Prostate gland (tissue), 2 donors: ENCODE measurements at places on chromosomes 4 and X. TPM values are rescaled to one million over a fixed set of nuclear protein-coding genes. Genes with fewer than 3 reads are reported as not detected.

DNA sequence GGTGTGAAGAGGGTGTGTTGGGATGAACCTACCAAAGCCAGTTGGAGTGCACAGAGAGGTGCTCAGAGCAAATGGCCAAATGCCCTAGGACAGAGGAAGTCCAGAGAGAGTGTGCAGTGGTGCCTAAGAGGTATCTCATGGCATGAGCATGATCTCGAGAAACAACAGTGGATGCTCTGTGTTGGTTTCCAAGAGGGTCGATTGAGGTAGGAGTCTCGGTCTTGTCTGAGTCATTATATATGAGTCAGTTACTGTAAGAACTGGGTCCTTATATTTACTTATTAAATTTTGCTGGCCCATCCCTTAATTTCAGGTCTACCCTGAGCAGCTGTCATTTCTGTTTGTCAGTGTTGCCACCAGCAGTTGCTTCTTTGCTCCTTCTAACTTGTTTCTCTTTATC, 86.6 kb upstream of the TMEM150C start:
- H3K27ac ChIP-seq = no peak overlapping the region
- no peak for DNase-seq
- no peaks in the 10 kb centered on the region for H3K4me1 ChIP-seq
- H3K27me3 ChIP-seq = no peaks in the 10 kb centered on the region
- H3K4me3 ChIP-seq = no peak overlapping the region
- H3K36me3 ChIP-seq = no peaks in the 10 kb centered on the region

- H3K4me1 ChIP-seq = no peaks in the 10 kb centered on the region
- H3K27ac ChIP-seq = no peak overlapping the region
- DNase-seq = no peak
These were observed 227.2 kb upstream of the MBNL3 start for GRCh38 chrX:132716006-132716405.

The RNF150 gene
- total RNA-seq = 12.3 TPM

The STEEP1 gene
- 33.4 TPM for total RNA-seq
